Epithelial cell of umbilical artery (primary cell): ENCODE measurements at places on chromosomes 16 and 17. TPM values are rescaled to one million over a fixed set of nuclear protein-coding genes. Genes with fewer than 3 reads are reported as not detected.

Gene DHODH
- total RNA-seq, result 6.1 and 6.2 TPM in 2 replicates

Gene MLKL
- total RNA-seq, result 21.4 and 40.3 TPM in 2 replicates

Gene SSH2
- 11.7 and 20.5 TPM in 2 replicates for total RNA-seq

Gene RNF43
- total RNA-seq, result 0.15 TPM in 1 of 2 replicates, not detected in the other

Gene CACNA1G
- not detected in 2 replicates for total RNA-seq

Gene KIFC3
- 43.5 and 45.8 TPM in 2 replicates for total RNA-seq

Gene MFAP4
- under 0.01 and 0.30 TPM in 2 replicates for total RNA-seq

Gene KRT39
- not detected in 2 replicates for total RNA-seq

Gene NT5M
- total RNA-seq, result 0.97 and 2.1 TPM in 2 replicates

Gene EVI2B
- 0.46 and 0.65 TPM in 2 replicates for total RNA-seq

Gene KANSL1
- 71.1 and 104 TPM in 2 replicates for total RNA-seq

Gene ABCC12
- not detected in 2 replicates for total RNA-seq

Gene CACNA1H
- under 0.01 and 0.15 TPM in 2 replicates for total RNA-seq

Gene MT1G
- not detected in 2 replicates for total RNA-seq

Gene MYH8
- not detected in 2 replicates for total RNA-seq

Gene CBFA2T3
- not detected in 2 replicates for total RNA-seq
